Stimulated activated CD4-positive, alpha-beta T cell treated with anti-CD3 and anti-CD28 coated beads, Interleukin-4, amount 100 ng/mL, for 48 hours (primary cell): ENCODE measurements at places on chromosomes 16 and 17.

- DNase-seq, result no peak
Measured at GRCh38 chr17:81549031-81549557, 3.1 kb downstream of the FAAP100 start.

GRCh38 chr17:28573966-28574480, 2.7 kb downstream of the ALDOC start:
- DNase-seq, result no peak

- DNase-seq, result no peak
Measured at GRCh38 chr16:88810166-88810911, 1.4 kb downstream of the APRT start.

DNA sequence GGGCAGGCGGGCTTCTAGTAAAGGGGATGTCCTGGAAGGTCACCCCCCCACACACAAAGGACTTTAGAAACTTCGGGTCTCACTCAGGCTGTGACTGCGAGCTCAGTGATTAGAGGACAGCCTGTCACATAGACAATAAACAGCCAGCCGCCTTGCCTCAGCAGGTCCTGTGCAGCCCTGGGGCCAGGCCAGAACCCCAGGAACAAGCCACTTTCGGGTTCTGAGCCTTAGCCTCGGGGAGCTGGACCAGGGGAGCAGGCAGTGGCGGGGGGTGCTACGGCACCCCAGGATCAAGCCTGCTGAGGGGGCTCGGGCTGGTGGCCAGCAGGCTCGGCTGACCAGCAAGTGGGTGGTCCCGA, 1.1 kb downstream of the GAS7 start:
- DNase-seq, result no peak

DNA sequence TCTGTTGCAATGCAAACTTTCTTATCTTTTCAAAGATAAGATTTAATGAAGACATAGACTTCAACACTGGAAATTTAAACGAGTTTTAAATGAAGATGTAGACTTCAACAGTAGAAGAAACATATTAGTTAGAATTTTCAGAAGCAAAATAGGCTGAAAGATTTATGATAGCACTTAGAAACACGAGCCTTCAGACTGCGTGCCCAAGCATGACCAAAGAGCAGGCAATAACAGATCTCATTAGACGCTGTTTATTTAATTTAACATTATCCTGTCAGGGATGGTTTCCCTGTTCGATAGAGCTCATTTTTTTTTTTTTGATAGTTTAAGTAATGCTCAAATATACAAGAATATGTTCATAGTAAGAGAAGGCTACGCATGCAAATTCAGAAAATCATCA, 604.7 kb upstream of the SOX9 start:
- DNase-seq, result no peak

DNA sequence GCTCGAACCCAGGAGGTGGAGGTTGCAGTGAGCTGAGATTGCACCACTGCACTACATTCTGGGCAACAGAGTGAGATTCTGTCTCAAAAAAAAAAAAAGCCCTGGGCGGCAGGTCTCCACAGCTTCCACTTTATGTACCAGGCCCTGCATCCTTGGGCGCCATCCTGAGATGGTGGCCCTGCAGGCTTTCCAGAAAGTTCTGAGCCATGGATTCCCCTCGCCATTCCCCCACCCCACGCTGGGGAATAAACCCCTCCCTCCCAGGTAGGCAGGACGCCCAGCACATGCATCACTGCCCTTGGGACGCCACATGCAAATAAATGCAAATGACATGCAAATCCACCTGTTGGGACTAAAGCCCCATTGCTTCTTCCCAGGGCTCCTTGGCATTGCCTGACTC, 13.8 kb upstream of the ZNF469 start:
- no peak for DNase-seq
